ENCODE measurements at places on chromosomes 6 and 20.

DNA sequence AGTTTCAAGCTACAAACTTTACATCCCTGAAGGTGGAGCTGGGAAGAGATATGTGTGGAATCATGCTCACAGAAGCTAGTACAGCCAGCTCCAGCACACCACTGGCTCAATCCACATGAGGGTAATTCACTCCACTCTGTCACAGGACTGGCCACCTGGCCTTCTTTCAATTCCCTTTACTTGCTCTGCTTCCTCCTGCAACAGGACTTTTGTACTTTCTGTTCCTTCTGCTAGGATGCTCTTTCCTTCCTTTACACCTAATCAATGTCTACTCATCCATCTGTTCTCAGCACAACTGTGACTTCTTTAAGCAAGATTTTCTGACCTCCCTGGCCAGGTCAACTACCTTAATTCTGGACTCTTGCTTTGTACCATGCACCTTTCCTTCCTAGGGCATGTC lies 39.4 kb upstream of the MYB start:
- DNase-seq: no peak

- DNase-seq: no peak
Measured at GRCh38 chr6:111069382-111070104, 17.8 kb upstream of the SLC16A10 start.

- no peak for DNase-seq
Measured at GRCh38 chr6:56683882-56684281, 41.2 kb upstream of the DST start.

- DNase-seq: no peak
Measured at GRCh38 chr6:152330961-152331360, 306.2 kb downstream of the SYNE1 start.

DNA sequence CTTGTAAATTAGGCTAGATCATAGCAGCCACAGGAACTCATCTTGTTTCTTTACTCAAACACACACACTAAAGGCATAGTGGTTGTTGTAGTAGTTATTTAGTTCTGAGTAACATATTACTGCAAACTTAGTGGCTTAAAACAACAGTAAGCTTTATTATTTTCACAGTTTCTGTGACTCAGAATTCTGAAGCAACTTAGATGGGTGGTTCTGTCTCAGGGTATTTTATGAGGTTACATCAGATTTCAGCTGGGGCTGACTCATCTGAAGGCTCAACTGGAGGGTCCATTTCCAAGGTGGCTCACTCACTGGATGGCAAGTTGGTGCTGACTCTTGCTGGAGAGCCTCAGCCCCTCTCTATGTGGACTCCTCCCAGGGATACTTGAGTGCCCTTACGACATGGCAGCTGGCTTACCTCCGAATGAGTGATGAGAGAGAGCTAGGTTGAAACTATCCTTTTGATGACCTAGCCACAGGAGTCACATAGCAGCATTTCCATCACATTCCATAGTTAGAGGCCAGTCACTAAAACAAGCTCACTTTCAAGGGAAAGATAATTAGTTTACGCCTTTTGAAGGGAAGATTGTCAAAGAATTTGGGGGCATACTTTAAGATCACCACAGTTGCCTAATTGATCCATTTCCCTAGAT lies 136.5 kb upstream of the PRND start:
- no peak for DNase-seq

DNA sequence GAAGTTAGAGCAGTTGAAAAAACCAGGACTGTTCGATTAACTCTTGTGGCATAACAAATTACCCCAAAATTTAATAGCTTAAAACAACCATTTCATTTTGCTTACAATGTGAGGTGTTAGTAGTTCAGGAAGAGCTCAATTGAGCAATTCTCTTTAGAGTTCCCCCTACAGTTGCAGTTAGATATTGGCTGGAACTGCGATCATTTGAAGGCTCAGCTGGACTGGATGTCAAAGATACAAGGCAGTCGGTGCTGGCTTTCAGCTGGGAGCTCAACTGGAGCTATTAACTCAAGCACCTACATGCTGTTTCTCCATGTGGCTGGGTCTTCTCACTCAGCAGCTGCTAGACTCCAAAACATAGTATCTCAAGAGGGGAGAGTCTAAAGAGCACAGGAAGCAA lies 96.0 kb upstream of the LOC128125822 start:
- no peak for DNase-seq

DNA sequence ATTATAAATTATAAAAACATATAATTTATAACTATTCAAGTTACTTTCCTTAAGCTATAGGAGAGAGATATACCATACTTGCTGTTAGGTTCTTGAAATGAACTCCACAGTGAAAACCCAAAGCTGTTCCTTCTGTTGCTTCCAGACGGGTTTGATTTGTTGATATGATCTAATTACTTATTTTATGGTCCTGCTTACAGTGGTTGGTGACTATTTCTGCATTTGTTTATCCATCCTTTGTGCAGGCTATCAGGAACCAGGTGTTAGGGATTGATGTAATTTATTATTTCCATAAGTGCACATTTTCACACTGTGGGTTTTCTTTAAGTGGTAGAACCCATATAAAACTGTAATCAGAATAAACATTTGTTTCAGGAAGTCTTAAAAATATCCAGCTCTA lies 167.1 kb downstream of the KIF6 start:
- DNase-seq: no peak

DNA sequence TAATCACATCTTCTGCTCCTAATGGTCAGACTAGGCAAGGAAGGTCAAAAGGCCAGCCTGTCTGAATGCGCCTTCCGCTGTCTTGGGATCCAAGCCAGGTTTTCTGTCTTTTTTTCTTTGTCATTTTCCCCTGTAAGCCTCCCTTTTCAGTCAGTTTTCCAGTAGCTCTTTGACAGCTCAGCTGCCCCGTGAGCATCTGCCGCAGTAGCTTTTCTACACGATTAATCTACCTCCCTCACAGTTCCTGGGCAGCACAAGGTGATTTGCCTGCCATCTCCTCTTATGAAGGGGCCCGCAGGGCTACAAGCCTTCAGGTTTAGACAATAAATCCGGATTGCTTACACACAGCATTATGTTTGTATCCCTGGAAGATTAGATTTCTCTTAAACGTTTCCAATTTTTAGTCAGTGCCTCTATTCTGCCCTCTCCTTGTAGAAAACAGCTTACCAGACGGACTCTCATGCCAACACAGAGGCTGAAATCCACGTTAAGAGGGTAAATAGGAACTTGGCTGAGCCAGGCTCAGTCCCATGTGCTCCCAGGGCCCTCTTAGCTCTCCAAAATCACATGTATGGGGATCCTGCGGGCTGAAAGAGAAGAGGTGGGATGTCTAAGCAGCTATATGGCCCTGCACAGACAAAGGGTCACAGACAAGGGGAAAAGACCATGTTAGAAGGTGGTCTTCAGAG lies 77.2 kb downstream of the LY86 start:
- DNase-seq: no peak

- no peak for DNase-seq
Measured at GRCh38 chr6:38846844-38847243, 131.7 kb downstream of the DNAH8 start.

GRCh38 chr20:11246251-11246775 lies 572.5 kb upstream of the JAG1 start:
- DNase-seq: no peak

DNA sequence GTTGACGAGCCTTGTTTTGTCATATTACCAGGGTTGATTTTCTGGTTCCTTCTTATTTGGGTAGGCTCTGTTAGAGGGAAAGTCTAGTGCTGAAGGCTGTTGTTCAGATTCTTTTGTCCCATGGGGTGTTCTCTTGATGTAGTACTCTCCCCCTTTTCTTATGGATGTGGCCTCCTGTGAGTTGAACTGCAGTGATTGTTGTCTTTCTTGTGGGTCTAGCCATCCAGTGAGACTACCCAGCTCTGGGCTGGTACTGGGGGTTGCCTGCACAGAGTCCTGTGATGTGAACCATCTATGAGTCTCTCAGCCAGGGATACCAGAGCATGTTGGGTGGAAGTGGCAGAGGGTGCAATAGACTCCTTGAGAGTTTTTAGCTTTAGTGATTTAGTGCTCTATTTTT lies 680.6 kb downstream of the RFPL4B start:
- DNase-seq: no peak

DNA sequence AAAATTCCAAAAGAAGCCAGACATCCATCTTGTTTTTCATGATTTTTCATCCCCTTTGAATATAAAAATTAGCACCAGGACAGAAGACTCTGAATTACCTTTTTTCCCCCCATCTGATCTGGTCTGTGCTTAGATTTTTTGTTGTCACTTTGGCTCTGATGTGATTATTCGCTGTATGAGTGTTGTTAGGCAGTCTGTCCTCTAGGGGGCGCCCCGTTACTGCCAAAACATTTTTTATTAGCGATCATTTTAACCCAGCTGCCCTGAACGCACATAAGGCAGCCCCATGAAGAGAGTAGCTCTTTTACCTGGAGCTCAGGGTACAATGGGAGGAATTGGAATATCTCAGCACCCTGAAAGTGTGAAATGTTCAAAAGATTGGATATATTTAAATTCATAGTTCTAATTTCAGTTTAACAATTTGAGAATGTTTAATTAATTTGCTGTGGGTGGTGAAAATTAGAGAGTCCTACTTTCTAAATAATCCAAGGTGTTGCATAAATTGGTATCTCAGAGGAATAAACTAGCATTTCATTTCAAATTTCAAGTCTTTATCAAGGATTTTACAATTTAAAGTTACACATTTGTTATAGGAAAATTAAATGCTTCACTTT lies 60.8 kb downstream of the PRPH2 start:
- peak; percentile 76 for DNase-seq

- no peak for DNase-seq
Measured at GRCh38 chr20:47726632-47727031, 58.6 kb downstream of the SULF2 start.

DNA sequence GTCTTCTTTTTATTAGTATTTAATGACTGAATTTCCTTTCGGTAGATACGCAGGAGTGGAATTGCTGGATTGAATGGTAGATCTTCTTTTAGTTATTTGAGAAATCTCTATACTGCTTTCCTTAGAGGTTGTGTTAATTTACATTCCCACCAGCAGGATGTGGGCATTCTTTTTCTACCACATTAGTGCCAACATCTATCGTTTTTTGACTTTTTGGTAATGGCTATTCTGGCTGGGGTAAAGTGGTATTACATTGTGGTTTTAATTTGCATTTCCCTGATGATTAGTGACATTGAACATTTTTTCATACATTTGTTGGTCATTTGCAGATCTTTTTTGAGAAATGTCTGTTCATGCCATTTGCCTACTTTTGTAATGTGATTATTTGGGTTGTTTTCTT lies 37.1 kb downstream of the SUMO4 start:
- peak; percentile 56 for DNase-seq

DNA sequence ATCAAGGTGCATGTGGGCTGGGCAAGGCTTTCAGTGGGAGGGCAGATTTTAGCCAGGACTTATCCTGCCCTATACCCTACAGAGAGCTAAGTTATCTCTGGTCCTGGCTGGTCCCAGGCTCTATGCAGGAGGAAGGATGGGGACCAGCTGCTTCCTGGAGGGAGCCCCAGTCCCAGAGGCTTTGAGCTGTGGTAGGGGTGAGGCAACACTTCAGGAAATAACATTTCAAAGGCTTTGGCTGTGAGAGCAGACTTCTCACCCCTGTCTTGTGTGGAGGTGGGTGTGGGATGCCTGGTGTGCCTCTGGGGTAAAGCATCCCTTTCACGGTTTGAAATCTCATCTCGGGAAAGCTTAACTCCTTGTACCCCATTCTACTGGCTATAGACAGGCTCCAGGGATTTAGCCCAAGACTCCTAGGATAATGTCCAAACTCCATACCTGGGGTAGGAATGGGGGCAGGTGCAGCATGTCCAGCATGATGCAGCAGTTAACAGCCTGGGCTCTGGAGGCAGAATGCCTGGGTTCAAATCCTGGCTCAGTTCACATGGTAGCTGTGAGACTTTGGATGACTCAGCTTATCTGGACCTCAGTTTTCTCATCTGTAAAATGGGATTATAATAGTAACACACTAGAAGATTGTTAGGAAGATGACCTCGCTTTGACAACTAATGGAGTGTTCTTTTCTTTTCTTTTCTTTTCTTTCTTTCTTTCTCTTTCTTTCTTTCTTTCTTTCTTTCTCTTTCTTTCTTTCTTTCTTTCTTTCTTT lies 27.5 kb upstream of the SIRPA start:
- DNase-seq: no peak

DNA sequence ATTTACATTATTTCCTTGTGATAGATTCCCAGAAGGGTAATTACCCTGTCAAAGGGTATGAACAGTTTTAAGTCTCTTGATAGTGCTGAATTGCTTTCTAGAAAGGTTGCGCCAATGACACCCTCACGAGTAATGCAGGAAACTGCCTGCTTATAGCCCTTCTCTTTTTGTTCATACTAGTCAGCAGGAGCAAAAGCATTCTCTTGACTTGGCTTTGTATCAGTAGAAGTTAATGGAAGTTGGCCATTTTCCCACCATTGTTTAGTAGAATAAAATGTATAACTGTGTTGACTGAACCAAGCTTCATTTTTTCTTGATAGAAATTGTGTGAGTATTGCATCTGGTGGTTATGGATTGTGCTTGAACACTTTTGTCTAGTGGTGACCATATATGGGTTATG lies 100.1 kb downstream of the FARS2 start:
- DNase-seq: no peak

GRCh38 chr6:21220271-21220987 lies 373.1 kb upstream of the SOX4 start:
- DNase-seq: no peak

GRCh38 chr6:132734694-132735236 lies 20.9 kb upstream of the VNN1 start:
- DNase-seq: no peak

DNA sequence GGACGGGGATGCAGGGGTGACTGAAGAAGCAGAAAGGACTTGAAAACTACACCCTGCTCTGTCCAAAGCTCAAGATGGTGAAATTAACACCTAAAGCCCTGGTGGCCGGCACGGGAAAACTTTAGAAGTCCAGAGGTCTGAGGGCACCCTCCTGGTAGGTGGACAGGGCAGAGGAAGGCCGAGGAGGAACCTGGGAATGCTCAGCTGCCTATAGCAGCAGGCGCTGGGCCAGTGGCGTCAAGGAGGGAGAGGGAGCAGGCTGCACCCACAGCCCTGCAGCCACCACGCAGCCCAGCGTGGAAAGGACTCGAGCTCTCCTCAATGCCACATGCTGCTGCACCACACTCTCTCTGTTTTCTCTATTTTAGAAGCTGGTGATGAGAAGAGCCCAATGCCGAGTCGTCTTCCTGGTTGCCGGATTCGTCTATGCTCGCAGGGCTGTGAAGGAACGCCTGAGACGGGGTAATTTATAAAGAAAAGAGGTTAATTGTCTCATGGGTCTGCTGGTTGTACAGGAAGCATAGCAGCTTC lies 248.3 kb upstream of the AFDN start:
- no peak for DNase-seq

DNA sequence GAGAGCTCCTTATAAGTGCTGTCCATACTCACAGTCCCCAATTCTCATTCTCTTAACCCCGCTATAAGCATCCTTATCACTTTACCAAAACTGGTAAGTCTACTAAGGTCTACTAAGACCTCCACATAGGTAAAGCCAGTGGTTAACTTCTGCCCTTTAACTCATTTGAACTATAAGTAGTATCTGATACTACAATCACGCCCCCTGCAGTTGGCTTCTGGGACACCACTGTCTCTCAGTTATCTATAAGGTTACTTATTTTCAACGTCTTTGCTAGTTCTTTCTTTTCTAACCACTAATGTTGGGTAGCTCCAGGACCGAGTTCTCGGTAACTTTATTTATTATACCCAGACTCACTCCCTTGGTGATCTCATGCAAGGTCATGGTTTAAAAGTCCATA lies 142.6 kb downstream of the ARHGAP18 start:
- peak; percentile 18 for DNase-seq
